Astrocyte (in vitro differentiated cells and primary cell): ENCODE measurements at places on chromosomes 16 and 17.

GRCh38 chr16:66295761-66296546 lies 70.5 kb upstream of the CDH5 start:
- no peak for DNase-seq

DNA sequence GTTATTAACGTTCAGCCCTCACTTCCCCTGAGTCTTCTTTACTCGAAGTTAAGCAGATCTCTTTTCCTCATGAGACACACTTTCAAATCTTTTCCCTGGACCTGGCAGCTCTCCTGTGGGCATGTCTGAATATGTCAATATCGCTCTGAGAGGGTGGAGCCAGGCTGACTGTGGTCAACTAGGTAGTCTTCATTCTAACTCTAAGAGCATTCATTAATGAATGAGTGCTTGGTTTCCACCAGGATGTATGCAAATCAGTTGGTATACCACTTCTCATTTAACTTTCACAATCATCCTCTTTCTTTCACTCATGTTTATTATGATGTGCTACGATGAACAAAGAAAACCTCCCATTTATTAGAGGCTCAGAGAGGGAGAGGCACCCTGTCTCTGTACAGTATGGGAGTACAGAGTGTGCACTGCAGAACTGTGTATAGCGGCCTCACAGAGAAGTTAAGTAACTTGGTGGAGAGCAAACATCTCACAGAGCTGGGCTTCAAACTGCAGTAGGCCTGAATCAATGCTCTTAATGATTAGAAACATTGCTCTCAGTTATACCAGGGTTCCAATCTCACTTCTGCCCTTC lies 39.9 kb downstream of the OTOA start:
- no peak for DNase-seq

- peak; percentile 79 for DNase-seq
Measured at GRCh38 chr16:85220125-85220839, 108.0 kb upstream of the CIBAR2 start.

GRCh38 chr17:77460514-77461046 lies 319.8 kb downstream of the SEC14L1 start:
- no peak for DNase-seq

- DNase-seq, result no peak
Measured at GRCh38 chr17:57099165-57099564, 14.1 kb downstream of the AKAP1 start.

- DNase-seq, result peak; percentile 68
Measured at GRCh38 chr17:44218344-44219107, 949 bp downstream of the UBTF start.

DNA sequence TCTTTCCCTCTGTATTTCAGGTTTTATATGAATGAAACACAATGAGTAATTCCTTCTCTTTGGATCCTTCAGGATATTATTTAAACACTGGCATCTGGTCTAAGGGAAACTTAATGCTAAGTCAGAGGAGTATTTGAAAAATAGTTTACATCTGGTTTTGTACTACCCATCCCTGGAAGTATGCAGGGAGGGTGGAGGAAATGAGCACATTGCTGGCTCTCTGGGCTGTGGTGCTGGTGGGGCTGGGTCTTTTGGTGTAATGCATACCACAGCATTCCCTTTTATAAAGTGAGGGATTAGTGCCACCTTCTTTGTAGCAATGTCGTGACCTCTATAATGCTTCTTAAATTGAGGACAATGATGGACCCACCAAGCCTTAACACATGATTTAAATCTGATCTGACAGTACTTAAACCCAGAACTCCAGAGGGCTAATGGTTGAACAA lies 105.5 kb upstream of the AXIN2 start:
- peak; percentile 12 for DNase-seq

GRCh38 chr17:14469971-14470370 lies 169.1 kb downstream of the HS3ST3B1 start:
- DNase-seq, result no peak

- no peak for DNase-seq
Measured at GRCh38 chr16:67702130-67702529, 17.0 kb downstream of the GFOD2 start.

DNA sequence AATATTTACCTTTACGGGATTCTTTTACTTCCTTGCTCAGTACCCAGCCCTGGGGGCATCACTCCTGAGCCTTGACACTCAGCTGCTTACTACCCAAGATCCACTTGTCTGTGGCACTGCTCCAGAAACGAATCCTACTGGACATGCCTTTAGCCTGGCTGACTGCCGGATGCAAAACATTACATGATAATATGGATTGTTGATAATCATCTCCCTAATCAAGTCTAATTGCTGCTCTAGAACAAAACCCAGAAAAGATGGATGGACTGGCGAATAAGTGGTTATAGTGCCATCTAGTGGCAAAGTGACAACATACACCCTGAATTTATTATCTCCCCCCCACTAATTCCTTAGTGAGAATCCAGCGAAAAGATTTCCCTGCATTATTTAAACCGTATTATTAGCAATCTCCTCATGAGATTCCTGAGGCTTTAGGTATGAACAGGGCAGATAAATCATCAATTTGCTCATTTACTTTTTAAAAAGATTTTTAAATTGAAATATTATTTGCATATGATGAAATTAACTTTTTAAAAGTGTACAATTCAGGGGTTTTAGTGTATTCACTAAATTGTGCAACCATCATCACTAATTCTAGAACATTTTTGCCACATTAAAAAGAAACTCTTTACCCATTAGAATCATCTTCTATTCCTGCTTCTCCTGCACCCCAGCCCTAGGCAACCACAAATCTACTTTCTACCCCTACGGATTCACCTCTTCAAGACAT lies 61.6 kb downstream of the RGS9 start:
- DNase-seq, result peak; percentile 40

DNA sequence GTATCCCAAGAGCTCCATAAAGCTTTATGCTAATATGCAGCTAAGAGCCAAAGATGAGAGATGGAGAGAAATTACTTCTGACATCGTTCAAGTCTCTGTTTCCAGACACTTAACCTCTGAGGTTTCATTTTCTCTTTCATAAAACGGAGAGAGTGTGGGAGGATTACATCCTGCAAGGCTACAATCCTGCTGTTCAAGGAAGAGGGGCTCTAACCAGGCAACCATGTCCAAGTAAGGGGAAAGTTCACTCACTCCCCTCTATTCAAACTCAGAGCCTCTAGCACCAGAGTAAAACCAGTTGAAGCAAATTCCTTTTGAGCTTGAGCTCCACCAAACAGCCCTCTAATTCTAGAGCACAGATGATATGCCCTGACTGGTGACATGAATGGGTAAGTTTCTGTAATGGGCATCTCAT lies 397.4 kb downstream of the NPIPA8 start:
- DNase-seq, result no peak

GRCh38 chr17:39151150-39151942 lies at the start of gene PLXDC1:
PLXDC1 (minus strand) TSS chr17:39151637; CDS start chr17:39151437, 200 bp downstream.
- DNase-seq, result no peak

DNA sequence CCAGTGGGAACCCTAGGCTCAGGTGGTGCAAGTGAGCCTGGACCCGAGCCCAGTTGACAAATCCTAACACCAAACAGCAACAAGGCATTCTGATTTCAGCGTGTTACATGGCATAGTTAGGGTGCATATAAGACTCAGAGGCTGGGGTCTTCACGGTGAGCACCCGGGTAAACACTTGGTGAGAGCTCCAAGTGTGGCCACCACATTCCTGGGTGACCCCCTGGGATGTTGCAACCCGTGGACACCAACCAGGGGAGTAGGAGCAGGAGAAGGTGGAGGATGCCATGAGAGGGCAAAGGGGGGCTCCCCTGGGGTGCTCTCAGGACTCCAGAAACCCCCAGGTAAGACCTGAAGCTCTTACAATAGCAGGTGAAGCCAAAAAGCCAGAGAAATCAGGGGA lies 69.9 kb upstream of the CDH5 start:
- no peak for DNase-seq

DNA sequence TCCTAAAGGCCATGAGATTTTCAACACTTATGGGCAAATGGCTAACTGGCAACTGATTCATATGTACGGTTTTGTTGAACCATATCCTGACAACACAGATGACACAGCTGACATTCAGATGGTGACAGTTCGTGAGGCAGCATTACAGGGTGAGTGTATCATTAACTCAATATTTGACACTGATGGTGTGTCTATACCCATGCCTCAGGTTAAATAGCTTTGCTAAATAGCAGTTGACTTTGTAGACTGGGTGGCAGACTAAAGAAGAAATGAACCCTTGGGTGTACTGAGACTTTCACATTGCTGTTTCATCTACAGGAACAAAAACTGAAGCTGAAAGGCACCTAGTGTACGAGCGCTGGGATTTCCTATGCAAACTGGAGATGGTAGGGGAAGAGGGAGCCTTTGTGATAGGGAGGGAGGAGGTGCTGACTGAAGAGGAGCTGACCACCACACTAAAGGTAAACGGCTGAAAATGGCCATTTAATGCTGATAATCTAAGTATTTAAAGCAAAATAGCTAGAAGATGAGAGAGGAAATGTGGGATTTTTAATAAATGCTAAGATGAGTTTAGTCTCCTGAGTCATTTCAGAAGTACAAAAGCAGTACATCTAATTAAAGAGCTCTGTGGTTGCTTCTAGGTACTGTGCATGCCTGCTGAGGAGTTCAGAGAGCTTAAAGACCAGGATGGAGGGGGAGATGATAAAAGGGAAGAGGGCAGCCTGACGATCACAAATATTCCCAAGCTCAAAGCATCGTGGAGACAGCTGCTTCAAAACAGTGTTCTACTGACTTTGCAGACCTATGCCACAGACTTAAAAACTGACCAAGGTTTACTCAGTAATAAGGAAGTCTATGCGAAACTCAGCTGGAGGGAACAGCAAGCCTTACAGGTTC lies 3.0 kb downstream of the SETD6 start:
- DNase-seq, result no peak

GRCh38 chr17:45320349-45320930 lies 3.6 kb upstream of the MAP3K14 start:
- peak; percentile 86 for DNase-seq
